Activated CD4-positive, alpha-beta T cell treated with anti-CD3 and anti-CD28 coated beads, Interleukin-2, amount 50 U/mL, for 16 hours (primary cell): ENCODE measurements at places on chromosomes 1 and 21.

GRCh38 chr1:14848625-14849024, 250.1 kb downstream of the KAZN start:
- DNase-seq = no peak

DNA sequence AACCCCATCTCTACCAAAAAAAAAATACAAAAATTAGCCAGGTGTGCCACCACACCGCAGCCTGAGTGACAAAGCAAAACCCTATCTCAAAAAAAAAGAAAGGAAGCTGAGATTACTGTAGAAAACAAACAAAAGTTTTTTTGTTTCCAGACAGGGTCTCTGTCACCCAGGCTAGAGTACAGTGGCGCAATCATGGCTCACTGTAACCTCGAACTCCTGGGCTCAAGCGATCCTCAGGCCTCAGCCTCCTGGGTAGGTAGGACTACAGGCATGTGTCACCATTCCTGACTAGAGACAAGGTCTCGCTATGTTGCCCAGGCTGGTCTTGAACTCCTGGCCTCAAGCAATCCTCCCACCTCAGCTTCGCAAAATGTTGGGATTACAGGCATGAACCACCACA, 2.8 kb upstream of the PYGO2 start:
- DNase-seq = no peak

DNA sequence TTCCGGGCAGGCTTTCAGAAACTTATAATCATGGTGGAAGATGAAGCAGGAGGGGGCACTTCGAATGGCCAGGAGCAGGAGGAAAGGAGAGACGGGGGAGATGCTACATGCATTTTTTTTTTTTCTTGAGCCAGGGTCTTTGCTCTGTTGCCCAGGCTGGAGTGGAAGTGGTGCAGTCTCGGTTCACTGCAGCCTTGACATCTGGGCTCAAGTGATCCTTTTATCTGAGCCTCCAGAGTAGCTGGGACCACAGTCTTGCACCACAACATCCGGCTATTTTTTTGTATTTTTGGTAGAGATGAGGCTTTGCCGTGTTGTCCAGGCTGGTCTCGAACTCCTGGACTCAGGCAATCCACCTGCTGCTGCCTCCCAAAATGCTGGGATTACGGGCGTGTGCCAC, 61.6 kb downstream of the SELENOF start:
- no peak for DNase-seq

DNA sequence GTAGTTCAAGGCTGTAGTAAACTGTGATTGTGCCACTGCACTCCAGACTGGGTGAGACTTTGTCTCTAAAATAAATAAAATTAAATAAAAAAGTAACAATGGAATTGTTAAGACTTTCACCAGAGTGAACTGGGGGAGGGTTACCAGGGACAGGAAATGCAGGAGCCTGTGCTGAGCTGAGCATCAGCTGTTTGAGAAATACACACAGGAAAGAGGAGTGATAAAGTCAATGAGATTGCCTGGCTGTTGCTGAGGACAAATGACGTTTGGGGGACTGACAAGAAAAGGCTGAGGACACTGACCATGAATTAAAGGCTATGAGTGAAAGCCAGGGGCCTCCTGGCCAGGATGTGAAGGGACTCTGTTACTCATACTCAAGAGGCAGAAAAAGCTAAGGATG, 226.3 kb downstream of the SETD4 start:
- DNase-seq = no peak

- peak; percentile 59 for DNase-seq
These were observed 29.8 kb upstream of the GALNT2 start for GRCh38 chr1:230037261-230037660.

DNA sequence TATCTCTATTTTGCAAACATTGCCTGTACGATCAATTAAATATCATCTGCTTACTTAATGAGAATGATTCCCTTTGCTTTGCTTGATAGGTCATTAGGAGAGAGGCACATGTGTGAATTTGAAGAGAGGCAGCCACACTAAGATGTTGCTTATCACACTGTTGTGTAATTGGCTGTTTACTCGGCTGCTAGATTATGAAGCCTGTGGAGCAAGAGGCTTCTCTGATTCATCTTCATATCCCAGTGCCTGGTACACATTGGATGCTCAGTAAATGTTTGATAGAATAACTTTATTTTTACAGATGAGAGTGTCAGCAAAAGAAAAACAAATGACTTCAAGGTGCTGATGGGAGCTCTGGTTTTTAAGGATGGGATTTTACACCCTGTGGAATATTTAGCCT, 156.2 kb upstream of the C8B start:
- no peak for DNase-seq

DNA sequence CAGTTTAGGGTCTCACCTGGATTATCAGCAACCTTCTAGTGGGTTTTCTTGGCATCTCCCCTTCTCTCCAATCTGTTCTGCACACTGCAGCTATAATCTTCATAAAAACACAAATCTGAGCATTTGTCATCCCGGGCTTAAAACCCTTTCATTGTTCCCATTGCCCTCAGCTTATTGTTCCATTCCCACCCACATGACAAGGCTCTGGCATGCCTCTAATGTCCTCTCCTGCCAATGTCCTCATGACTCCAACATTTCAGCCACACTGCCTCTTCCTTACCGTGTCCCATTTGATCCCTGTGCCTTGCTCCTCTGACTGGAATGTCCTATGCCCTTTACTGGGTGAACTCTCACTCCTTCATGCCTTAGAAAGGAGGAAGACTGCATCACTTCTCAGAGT, 7.5 kb upstream of the DPH2 start:
- DNase-seq = no peak

DNA sequence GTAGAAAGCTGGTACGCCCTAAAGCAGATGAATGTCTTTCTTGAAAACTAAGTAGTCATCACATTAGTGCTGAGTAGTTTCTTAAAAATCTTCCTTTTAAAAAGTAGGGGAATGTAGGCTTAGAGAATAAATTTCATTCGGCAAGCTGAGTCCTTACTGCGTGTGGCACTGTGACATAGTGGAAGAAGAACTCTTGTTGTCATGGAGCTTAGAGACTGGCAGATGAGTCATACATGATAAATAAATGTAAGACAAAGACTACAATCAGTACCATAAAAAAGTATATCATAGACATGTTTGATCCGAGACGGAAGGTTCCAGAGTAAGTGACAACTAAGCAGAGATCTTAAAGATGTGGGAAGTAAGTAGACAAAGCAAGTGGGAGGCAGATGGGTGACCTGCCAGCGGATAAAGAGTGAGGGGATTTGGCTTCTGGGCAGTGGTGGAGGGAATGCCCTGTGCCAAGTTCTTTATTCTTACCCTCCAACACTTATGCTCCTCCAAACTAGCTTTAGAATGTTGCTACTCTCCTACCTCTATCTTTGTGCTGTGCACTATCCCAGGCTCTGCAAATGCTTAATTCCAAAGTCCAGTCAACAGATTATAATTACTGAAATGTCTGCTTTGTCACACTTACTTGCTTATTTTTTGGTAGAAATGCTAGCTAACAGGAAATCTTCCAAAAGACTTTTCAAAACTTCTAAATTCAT, 608.5 kb upstream of the USP24 start:
- DNase-seq = no peak

DNA sequence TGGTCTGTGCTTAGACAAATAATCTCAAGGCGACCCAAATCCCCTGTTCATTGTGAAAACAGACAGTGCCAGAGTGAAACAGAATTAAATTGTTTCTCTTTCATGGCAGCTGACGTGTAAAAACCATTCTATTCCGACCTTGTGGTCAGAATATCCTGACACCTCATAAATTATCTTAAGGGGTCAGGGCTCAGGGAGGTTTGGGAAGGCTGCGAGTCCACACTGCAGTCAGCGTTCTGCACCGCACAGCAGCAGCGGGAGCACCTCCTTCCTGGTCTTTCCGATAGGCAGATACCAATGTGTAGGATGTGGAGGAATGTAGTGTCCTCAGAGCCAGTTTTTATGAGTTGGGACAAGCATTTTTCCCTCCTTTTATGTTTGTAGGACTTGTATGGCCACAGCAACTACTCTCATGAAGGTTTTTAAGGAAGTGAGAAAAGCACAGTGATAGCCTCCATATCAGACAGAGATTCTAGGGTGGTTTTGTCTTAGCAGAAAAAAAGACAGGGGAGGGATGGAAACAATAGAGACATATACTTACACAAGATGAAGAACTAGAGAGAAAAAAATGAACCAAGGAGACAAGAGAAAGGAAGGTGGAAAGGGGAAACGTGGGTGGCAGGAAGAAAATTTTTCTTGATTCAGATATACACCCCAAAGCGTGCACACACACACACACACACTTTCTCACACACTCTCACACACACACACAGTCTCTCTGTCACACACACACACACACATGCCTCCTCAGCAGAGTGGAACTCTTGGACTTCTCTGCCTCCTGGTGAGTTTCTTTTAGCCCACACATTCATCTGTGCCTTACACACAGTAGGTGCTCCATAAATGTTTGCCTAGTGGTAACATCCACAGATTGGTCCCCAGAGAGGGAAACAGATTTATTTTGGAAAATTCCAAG, 68.6 kb downstream of the NTMT2 start:
- DNase-seq = no peak

GRCh38 chr1:161066694-161067093, 3.0 kb downstream of the ARHGAP30 start:
- DNase-seq = peak; percentile 49

- DNase-seq = no peak
These were observed 74.9 kb upstream of the TMPRSS15 start for GRCh38 chr21:18478513-18478912.

GRCh38 chr1:19122668-19123067, 87.4 kb downstream of the UBR4 start:
- DNase-seq = no peak

DNA sequence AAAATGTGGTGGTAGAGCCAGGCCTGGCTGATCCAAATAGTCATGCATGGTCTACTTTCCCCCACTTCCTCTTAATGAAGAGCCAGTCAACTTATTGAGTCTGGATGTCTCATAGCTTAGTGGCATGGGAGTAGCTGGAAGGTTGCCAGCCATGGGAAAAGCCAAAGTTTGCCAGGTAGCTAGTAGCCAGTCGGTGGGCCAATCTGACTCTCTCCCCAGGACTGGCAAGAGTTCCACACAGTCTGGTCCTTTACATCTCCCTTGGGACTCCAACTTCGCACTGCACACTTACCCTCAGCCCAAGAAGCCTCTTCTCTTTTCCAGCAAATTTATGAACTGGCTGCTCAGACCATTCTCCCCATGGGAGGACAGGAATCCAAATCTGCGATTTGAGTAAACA, 8.3 kb downstream of the WARS2 start:
- DNase-seq = no peak

DNA sequence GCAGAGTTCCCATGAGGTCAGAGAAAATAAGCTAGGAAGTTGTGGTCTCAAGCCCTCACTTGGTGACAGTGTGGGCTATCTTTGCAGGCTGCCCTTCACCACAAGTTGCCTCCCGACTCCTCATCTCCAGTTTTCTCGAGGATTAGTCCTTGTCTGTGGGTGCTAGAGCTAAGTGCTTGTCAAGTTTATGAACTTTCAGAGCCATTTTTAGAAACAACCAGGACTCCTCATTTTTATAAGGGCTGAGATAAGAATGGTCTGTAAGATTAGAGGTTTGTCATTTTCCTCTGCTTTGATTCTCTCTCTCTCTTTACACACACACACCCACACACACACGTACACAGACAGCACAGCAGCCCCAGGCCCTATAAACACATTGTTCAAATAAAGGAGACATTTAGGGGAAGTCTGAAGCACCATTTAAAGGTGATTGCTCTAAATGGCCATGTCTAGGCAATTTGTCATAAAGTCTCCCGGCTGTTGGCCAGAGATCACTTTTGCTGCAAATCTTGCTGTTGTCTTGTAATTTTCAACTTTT, 127.2 kb downstream of the LACTBL1 start:
- DNase-seq = no peak

DNA sequence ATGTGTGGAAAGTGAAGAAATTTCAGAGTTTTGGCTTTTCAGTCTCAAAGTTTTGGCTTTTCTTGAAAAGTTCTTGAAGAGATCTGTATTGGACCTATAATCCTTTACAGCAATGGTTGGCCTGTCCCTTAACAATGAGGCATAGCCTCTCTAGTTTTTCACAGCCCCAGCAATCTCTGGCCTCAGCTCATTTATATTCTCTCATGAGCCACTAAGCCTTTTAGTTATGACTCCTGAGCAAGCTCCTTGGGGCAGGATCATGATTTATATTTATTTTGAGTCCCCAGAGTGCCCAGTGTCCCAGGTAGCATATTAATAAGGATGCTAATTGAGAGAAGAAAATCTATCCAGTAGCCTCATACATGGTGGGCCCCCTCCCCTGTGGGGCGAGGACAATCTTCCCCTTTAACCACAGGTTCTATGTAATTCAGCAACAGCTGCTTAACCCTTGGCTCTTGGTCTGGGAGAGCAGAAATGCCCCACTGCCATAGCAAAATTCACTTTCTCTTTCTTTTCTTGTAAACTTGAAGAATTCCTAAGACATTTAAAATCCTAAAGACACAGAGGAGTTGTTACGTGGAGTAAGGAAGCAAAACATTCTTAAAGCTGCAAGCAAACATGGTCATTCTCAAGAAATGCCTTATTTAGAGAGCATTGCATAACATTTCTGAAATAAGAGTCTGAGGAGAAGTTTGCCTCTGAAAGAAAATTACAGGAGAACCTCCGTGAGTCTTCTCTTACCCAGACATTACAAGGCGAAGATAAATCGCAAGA, 6.3 kb downstream of the NGF start:
- no peak for DNase-seq
